ENCODE measurements at places on chromosomes 2 and 18. TPM values are rescaled to one million over a fixed set of nuclear protein-coding genes. Genes with fewer than 3 reads are reported as not detected.

Gene ADI1
- total RNA-seq, result 44.4 TPM

Gene RESP18
- total RNA-seq, result not detected

Gene ANKRD30BL
- not detected for total RNA-seq

Gene GALR1
- not detected for total RNA-seq

Gene ACVR1C
- total RNA-seq, result under 0.01 TPM

Gene ANKRD36B
- 222 TPM for total RNA-seq
